Posterior cingulate gyrus (tissue), 11 donors: ENCODE measurements at places on chromosomes 5 and 9.

DNA sequence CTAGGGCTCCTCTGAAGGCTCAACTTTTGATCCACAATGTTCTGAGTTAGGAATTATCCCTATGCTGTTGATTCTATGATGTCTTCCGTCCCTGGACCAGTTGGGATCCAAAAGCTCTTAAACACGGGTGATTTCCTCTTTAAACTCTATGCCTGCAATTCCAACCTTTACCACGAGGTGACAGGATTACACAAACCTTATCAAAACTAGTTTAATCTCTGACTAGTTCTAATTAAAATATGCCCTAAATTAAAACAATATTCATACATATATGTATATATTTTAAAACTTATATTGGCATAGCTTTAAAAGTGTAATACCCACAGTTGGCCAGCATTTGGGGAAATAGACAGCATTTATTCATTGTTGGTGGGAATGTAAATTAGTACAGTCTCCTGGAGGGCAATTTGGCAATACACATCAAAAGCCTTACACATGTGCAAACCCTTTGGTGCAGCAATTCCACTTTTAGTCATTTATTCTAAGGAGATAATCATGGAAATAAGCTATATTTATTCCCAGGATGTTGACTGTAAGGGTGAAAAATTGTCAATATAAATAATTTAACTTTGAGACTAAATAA is 51.6 kb upstream of the PHYKPL start:
- no peak for DNase-seq

GRCh38 chr5:66741394-66741793 is 145.2 kb downstream of the MAST4 start:
- DNase-seq: no peak

- DNase-seq: no peak
These were observed 39.7 kb downstream of the NDUFS6 start for GRCh38 chr5:1840741-1841521.

DNA sequence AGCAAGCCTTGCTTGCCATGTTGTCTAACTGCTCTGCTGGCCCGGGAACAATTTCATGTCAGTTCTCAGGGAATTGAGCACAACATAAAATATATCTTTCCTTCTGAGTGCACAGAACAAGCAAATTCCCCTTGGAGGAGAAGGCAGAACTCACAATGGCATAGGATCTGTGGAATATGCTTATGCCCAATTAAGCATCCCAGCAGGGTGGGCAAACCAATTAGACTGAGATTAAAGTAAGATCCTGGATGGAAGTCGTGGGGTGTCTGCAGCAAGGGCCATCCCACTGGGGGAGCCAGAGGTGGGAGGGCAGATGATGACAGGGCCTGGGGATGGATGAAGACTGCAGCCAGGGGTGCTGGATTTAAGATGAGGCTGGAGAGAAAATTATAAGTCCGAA is 114.1 kb downstream of the BRINP1 start:
- DNase-seq: no peak

DNA sequence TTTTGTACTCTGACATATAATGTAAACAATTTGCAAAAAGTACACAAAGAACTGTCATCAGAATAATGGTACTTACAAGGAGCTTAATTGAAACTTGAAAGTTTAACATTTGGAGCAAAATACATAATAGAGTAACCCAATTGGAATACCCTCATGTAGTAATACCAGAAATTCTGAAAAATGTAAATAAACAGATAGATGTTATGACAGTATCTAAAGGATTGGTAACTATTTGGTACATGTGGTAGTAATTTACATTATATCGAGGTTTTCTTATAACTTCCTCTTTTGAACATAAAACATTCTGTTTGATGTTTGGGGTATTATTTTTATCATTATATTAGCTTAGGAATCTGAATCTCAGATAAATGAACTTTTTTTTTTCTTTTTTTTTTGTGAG is 211.7 kb upstream of the ELL2 start:
- no peak for DNase-seq

GRCh38 chr5:43400082-43400481 is 12.1 kb downstream of the CCL28 start:
- DNase-seq: no peak

GRCh38 chr9:134240361-134240760 is 76.0 kb upstream of the RNU6ATAC start:
- no peak for DNase-seq

GRCh38 chr5:180156141-180156540 is 52.9 kb downstream of the RASGEF1C start:
- peak; percentile 13 for DNase-seq

GRCh38 chr5:122756264-122756911 is 18.5 kb upstream of the SNX2 start:
- no peak for DNase-seq

DNA sequence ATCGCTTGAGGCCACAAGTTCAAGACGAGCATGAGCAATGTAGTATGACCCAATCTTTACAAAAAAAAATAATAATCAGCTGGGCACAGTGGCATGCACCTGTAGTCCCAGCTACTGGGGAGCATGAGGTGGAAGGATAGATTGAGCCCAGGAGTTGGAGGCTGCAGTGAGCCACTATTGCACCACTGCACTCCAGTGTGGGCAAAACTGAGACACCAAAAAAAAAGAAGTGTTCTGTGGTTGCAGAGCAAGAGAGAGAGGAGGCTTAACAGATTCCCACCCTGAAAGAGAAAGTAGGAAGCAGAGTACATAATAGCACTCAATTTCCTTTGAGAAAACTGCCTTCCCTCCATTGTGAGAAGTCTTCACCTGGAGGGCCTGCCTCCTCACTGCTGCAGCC is 52.6 kb downstream of the ALDH7A1 start:
- DNase-seq: no peak

DNA sequence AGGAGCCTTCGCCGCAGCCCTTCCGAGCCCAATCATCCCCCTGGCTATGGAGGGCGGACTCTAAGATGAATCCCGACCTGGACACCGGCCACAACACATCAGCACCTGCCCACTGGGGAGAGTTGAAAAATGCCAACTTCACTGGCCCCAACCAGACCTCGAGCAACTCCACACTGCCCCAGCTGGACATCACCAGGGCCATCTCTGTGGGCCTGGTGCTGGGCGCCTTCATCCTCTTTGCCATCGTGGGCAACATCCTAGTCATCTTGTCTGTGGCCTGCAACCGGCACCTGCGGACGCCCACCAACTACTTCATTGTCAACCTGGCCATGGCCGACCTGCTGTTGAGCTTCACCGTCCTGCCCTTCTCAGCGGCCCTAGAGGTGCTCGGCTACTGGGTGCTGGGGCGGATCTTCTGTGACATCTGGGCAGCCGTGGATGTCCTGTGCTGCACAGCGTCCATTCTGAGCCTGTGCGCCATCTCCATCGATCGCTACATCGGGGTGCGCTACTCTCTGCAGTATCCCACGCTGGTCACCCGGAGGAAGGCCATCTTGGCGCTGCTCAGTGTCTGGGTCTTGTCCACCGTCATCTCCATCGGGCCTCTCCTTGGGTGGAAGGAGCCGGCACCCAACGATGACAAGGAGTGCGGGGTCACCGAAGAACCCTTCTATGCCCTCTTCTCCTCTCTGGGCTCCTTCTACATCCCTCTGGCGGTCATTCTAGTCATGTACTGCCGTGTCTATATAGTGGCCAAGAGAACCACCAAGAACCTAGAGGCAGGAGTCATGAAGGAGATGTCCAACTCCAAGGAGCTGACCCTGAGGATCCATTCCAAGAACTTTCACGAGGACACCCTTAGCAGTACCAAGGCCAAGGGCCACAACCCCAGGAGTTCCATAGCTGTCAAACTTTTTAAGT is 819 bp downstream of the ADRA1B start:
- DNase-seq: no peak

GRCh38 chr5:113446358-113446927 is 11.7 kb upstream of the TSSK1B start:
- no peak for DNase-seq

GRCh38 chr9:5543875-5544702 is 33.8 kb downstream of the PDCD1LG2 start:
- DNase-seq: no peak

GRCh38 chr9:91474656-91475055 is 51.0 kb upstream of the NFIL3 start:
- DNase-seq: no peak

DNA sequence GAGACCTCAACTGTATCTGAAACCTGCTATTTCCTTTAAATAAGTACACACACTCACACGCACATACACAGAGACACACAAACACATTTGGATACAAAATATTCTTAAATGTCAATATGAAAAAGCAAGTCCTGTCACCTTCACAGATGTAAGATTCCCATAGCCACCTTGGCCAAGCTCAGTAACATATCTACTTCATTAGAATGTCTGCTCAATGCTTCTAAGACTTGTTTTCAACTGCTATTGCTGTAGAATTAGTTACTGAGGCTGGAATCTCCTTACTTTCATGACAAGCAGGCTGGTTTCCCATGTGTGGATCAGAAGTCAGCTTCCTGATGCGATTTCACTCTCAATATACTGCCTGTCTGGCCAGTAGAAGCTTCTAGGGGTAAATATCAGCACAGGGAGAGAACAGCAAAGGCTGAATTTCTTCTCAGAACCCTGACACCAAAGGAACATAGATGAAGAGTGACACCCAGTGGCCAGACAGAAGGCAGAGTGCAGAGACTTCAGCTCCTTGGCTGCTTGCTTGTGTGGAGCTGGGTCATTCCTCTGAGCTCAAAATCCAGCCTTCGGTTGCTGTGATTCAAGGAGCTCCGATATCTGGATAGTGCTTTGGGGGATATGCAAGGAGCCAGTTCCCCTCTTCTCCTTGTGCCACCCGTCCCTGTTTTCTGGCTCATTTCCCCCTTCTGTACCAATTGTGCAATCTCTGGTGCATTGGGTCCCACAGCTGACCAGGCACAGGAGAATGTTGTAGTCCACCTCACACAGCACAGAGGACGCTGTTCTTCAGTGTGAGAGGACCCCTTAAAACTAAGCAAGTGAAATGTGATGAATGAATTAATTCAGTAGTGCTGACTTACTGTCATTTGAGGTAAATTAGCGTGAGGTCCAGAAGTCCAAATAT is 26.6 kb upstream of the ABLIM3 start:
- peak; percentile 76 for DNase-seq

DNA sequence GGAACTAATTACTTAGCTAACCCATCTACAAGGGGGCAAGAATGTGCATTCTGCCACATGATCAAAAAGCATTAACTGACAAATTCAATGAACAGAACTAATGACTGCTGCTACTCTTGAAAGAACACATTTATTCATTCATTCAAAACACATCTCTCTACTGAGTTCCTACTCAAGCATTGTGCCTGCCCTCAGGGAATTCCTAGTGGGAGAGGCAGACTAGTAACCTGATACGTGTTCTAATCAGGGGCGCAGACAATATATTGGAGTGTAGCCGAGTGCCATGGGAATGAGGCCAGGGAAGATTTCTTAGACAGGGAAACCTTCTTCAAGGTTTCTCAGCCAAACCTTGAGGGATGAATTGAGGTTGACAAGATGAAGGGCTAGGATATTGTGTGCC is 56.7 kb upstream of the PAPPA start:
- DNase-seq: no peak

GRCh38 chr9:1400983-1401382 is 350.8 kb downstream of the DMRT2 start:
- DNase-seq: no peak

- peak; percentile 43 for DNase-seq
These were observed 27.6 kb downstream of the AQP7 start for GRCh38 chr9:33374634-33375237.

- DNase-seq: no peak
These were observed 227.2 kb upstream of the MAP3K1 start for GRCh38 chr5:56588131-56588487.

DNA sequence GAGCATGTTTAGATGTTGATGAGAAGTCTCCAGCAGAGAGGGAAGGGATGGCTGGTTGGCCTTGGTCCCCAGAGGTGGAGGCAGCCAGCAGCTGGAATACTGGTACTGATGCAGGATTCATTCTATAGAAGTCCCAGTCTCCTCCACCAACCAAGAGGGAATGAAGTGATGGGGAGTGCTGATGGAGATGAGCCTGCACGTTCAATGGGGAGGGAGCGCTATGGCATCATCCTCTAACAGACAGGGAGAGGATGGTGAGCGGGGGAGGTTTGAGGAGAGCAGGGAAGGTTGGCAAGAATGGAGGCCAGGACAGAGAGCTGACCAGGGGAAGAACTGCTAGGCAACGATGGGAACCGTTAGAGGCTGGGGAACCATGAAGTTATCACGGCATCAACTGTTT is 159.8 kb upstream of the MVB12B start:
- no peak for DNase-seq

- no peak for DNase-seq
These were observed 301.2 kb downstream of the DTWD2 start for GRCh38 chr5:118687100-118687499.

- DNase-seq: peak; percentile 95
These were observed 1.9 kb upstream of the FIBCD1 start for GRCh38 chr9:130940693-130941576.

DNA sequence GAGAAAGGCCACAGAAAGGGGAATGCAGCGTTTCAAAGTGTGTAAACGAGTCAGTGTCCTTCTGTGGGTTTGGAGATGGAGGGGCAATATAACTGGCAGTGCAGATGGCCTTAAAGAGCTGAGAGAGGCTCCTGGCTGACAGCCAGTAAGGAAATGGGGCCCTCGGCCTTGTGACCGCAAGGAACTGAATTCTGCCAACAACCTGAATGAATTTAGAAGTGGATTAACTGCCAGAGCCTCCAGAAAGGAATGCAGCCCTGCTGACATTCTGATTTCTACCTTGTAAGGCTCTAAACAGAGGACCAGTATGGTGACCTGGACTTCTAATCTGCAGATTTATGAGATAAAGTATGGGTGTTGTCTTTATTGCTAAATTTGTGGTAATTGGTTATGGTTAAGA is 17.5 kb upstream of the NREP start:
- DNase-seq: no peak

- DNase-seq: no peak
These were observed 933.6 kb downstream of the CDH12 start for GRCh38 chr5:21919414-21920022.

GRCh38 chr9:122642226-122642625 is 15.2 kb downstream of the OR1B1 start:
- no peak for DNase-seq

GRCh38 chr9:134418354-134418753 is 92.1 kb downstream of the RXRA start:
- no peak for DNase-seq
